ENCODE measurements at places on chromosomes 13 and 19.

DNA sequence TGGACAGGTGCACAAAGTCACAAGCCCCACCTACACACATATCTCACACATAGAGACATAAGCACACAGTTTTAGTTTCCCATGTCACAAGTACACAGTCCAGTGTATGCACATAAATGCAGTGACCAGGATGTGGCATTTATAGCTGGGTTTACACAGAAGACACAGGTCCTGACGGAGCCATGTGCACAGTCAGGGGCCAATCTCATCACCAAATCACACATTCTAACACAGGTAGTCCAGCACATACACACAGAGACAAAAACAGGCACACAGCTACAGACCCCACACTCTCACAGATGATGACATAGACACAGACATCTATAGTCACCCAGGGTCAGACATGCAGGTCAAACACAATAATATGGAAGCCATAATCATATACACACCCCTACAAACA is 2.1 kb downstream of the NUMBL start:
- DNase-seq, result no peak

GRCh38 chr13:70945506-70945905 is 837.3 kb upstream of the KLHL1 start:
- no peak for DNase-seq

DNA sequence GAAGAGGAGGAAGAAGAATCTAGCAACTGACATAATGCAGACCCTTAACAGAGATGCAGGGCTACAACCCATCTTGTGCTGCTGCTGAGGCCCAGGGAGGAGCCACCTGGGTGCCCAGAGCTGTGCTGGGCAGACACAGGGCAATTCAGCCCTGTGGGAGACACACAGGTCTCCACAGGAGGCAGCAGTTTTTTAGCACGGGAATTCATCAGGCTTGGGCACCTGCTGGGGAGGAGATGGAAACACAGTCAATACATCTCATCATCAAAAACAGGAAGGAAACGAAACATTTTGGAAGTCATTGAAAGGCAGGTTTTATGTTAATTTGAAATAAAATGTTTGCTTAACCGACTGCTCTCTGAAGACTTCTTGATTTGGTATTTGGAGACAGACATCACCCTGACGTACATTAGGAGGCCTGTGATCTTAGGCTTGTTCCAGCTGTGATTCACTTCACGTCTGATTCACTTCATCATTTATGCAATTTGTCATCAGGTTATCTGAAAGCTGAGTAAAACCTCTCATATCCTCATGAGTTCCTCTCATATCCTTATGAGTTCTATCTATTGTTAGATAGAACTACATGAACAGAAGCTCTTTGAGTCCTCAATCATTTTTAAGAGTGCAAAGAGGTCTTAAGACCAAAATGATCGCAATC is 77.4 kb downstream of the CYSLTR2 start:
- DNase-seq, result no peak

DNA sequence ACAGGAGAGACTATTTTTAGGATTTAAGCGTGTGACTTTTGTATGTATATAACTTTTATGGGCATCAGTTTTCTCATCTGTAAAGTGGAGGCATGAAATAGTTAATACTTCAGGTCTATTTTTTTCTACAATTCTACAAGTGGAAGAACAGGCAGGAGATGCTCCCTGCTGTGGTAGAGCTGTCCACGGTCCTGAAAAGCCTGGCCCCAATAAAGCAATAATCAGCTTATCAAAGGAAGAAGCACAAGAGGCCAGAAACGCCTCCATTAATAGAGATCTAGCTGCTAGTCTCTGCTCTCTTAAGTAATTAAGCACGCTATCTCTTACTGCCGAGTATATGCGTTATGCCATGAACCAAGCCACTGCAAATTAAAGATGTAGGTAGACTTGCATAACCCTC is 28.0 kb upstream of the WASF3 start:
- no peak for DNase-seq

GRCh38 chr19:15199661-15200552 is 888 bp downstream of the NOTCH3 start:
- no peak for DNase-seq

DNA sequence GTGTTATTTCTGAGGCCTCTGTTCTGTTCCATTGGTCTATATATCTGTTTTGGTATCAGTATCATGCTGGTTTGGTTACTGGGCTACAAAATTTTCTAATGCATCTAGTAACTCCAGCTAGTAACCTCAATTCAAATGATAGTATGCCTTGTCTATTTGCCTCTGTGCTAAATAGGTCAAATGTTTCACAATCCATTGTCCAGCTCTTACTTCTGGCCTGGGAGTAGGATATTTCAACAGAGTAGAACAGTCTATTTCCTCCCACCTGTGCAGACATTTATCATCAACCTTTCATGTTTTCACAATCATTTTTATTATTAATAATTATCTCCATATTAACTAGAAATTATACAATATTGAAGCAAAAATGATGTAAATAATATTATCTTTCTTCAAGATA is 18.1 kb upstream of the NDFIP2 start:
- DNase-seq, result no peak

DNA sequence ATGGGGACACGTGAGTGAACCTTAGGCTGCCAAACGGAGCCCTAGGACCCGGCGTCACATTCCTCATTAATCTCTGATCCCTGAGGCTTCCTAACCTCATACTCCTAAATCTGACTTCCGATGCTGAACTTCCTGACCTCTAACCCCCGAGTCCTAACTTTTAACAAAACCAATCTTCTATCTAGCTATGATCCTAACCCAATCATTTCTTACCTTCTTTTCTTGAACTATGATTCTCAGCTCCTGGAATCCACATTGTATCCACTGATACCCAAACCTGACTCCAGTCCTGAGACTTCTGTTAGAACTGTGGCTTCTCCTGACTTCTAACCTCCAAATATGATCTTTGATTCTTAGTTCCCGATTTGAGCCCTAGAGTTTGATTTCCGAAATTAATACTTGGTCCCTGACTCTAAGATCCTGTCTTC is 447 bp downstream of the NFKBIB start:
- DNase-seq, result no peak

DNA sequence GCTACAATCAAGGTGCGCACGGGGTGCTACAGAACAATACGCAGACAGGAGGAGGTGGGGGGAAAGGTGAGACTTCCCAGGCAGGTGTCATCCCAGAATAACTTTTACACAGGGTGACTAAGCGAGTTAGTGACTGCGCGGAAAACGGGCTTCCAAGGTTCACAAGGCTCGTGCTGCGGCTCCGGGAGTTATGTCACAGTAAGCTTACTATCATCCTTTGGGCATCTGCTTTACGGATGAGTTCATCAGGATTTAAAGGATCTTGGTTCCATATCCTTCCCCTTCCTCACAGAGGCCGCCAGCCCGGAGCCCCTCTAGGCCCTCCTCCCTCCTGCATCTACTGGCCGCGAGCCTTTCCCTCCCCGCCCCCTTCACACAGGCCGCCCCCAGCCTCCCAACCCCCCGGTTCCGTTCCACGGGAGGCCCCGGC is 474 bp upstream of the IFT88 start:
- peak; percentile 31 for DNase-seq

GRCh38 chr13:25882466-25883357 is 169.1 kb downstream of the SHISA2 start:
- DNase-seq, result no peak

DNA sequence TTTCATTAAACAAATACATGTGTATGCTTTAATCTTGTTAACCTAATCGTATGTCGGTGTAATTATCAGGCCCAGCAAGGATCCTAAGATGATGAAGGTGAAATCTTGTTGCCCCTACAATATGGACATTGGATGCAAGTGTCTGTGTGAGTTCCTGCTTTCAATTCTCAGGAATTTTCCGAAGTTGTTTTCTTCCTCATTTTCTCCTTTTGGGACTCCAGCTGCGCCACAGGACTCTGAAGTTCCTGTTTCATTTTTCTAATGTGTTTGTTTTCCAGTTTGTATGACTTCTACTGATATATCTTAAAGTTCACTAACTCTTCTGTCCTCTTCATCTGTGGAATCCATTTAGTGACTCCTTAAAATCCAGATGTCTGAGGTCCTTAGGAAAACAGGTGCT is 11.9 kb upstream of the OR7D2 start:
- no peak for DNase-seq

- DNase-seq, result no peak
These were observed 73.2 kb upstream of the SLC15A1 start for GRCh38 chr13:98825659-98826058.

GRCh38 chr13:34294483-34295129 is 476.7 kb downstream of the RFC3 start:
- no peak for DNase-seq

DNA sequence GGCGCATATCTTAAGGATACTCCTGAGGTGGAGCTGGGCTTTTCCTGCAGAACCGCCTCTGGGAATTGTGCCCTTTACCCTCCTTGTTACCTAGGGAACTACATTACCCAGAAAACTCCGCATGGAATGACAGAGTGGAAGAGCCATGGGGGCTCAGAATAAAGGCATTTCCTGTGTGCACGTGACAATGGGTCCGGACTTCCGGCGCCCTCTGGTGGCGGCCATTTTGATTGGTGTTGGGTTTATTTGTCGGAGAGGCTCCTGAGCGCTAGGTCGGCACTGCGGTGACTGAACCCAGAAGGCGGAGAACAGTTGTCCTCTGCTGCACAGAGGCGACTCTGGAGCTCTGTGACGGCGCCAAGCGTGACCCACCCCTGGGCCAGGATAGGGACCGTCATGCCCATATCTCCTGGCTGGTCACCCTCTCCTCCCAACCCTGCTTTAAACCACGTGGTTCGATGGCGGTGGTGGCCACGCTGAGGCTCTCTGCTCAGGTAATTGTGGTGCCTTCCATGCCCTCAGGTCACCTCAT is at the start of gene ZNF587B:
Gene ZNF587B (plus strand): TSS at position 229 of the 532 bp plus-strand sequence. CDS start 230 bp downstream, at position 459.
- DNase-seq, result no peak

GRCh38 chr13:67232384-67232783 is 2.2 kb upstream of the PCDH9 start:
- DNase-seq, result no peak

DNA sequence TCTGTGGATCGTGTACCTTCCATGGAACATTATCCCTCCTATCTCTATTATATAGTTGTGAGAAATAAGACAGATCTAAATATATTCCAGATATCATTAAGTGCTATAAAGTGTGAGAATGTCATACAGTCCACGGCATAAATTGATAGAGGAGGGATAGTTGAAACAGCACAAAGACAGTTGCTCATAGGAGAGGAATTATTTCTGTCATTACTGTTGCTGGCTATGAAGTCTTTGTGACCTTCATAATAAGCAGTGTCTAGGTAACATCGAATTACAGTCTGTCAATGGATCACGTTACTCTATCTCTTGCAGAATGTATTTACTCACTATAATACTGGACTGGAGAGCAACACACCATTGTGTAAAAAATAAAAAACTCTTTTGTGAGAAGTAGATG is 671.5 kb upstream of the PCDH20 start:
- DNase-seq, result no peak

DNA sequence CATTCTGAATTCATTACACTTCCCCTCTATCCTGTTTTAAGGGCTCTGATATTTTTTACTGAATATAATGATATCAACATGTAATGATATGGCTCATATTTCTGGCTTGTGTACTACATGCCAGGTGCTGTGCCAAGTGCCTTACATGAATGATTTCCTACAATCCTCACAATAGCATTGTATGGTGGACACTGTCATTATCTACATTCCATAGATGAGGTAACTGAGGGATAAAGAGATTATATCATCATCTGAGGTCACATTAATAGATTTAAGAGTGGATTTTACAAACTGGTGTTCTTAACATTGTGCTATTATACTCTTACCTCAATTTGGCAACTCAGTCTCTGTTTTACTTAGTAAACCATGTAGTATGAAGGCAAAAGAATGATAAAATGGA is 502.0 kb downstream of the LIG4 start:
- DNase-seq, result no peak

DNA sequence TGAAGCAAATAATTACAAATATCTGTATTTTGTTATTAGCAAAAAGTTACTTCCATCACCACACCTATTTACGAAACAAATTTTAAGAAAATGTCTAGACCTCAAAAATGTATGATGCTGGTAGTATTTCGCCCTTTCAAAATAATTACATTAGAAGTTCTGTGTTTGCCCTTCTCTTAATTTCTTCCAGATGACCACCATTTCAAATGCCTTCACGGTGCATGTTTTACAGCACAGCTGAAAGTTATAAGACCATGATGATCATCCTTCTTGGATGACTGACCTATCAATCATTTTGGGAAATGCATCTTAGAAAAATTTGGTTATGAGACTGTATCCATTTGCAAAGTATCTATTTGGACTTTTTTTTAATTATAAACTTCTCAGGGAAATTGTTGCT is 390.8 kb downstream of the SLITRK6 start:
- DNase-seq, result no peak

DNA sequence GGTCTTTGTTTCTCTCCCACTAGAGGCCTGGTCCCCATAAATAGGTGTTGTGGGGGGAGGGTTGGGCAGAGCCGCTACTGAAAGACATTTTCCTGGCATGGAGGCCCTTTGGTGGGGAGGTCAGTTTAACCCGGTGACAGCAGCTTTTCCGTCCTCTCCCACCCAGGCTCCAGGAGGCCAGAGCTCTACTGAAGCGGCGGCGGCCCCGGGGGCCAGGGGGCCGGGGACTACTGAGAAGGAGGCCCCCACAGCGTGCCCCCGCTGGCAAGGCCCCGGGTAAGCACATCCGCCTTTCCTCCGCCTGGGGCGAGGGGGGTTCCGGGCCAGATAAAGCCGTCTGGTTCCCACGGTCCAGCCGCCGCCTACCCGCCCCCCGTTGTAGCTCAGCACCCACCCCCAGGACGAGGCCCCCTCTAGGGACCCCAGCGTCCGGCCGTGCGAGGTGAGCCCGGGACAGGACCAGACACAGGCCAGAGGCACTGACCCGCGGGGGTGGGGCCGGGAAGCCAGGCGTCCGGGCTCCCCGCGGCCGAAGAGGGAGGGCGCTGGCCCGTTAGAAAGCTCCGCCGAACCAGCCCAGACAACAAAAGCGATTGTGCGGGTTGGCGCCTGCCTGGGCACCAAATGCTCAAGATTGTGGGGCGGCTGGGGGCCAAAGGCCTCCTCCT is 1.1 kb upstream of the LTBP4 start:
- no peak for DNase-seq

DNA sequence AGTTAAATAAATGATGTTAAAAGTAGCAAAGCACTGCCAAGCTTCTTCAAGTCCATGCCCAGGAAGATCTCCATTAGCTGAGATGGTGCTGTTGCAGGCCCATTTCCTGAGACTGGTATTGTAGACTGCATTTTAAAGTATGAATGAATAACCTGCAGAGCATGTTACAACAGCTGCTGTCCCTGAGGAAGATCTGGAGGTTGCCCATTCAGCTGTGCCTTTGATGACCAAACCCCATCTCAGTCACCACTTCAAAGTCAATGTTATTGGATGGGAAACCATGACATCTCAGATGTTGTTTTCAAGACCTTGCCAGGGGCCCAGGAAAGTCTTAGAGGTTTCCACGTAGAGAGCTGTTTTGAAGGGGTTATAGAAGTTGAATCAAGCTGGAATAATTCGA is 281.3 kb downstream of the MTUS2 start:
- no peak for DNase-seq

DNA sequence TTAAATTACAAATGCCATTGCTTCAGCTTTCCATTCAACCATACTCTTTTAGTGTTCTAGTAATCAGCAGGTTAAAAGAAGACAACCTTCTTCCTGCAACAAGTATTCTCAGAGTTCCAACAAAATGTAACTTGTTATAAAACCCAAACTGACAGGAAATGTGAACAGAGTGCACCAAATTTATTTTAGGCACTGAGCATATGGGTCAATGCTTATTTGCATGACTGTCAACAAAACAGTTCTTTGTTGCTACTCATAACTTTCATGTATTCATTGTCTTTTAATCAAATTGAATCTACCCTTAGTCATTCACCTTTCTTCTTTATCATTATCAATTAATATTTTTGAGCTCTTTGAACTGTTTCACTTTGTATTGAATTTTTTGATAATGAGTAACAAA is 554.1 kb downstream of the DACH1 start:
- no peak for DNase-seq

GRCh38 chr19:7395360-7396066 is 46.8 kb downstream of the ARHGEF18 start:
- DNase-seq, result no peak
